ENCODE measurements at places on chromosomes 4 and X. TPM values are rescaled to one million over a fixed set of nuclear protein-coding genes. Genes with fewer than 3 reads are reported as not detected.

Gene NSG1
- polyA plus RNA-seq = 0.69 TPM

Gene GRID2
- polyA plus RNA-seq = not detected

Gene BRS3
- not detected for polyA plus RNA-seq

Gene TECRL
- polyA plus RNA-seq = not detected

Gene DMRTC1
- polyA plus RNA-seq = 1.0 TPM

Gene XPNPEP2
- polyA plus RNA-seq = 0.26 TPM

Gene PHEX
- 0.11 TPM for polyA plus RNA-seq

Gene RENBP
- 1.2 TPM for polyA plus RNA-seq

Gene PROM1
- polyA plus RNA-seq = not detected

Gene RAB39B
- polyA plus RNA-seq = 5.2 TPM

Gene TEX13D
- not detected for polyA plus RNA-seq

Gene AFF2
- polyA plus RNA-seq = not detected

Gene ANKRD17
- 9.6 TPM for polyA plus RNA-seq

Gene USP17L26
- not detected for polyA plus RNA-seq

Gene CFAP99
- polyA plus RNA-seq = not detected

Gene LDB2
- polyA plus RNA-seq = not detected

Gene CSTF2
- polyA plus RNA-seq = 14.0 TPM

Gene MOSPD2
- 5.6 TPM for polyA plus RNA-seq

Gene THAP9
- 2.0 TPM for polyA plus RNA-seq

Gene IQCM
- not detected for polyA plus RNA-seq

Gene UGT2B15
- polyA plus RNA-seq = 0.25 TPM

Gene RAB9B
- 0.39 TPM for polyA plus RNA-seq

Measured in IgD-negative memory B cell (primary cell).